GM13976 (cell line): ENCODE measurements at places on chromosomes 13 and 19.
A peak's percentile ranks its signal among the peaks of the same experiment; 100 is the strongest.

- DNase-seq = no peak
Observed at GRCh38 chr13:83048419-83048818, 833.9 kb downstream of the SLITRK1 start.

DNA sequence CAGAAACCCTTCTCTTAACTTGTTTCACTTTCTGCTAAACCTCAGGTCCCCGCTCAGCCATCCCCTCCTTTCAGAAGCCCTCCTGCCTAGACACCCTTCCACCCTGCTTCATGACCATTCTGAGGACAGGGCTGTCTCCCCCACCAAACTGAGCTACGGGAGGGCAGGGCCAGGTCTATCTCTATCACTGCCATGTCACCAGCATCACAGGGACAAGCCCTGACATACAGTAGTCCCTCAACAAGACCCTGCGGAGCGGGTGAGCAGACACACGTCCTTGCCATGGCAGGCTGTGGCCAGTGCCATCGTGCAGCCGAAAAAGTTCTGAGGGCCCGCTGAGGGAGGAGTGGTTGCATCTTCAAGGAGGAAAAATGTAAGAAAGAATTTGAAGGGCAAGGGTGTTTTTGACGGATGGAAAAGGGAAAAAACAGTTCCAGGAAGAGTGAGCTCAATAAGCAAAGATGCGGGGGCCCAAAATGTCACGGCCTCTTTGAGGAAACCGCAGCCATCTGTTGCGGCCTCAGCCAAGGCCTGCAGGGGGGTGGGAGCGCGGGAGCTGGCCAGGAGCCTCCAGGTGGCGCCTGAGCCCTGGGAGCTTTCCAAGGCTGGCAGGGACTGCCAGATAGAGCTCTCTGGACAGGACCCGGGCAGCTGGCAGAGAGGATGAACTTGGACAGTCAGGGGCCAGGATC is 8.1 kb downstream of the PTGIR start:
- DNase-seq = peak; percentile 64

- no peak for DNase-seq
Observed at GRCh38 chr13:40082639-40083038, 427.2 kb downstream of the COG6 start.

- no peak for DNase-seq
Observed at GRCh38 chr13:44211286-44211685, 162.3 kb upstream of the SERP2 start.

DNA sequence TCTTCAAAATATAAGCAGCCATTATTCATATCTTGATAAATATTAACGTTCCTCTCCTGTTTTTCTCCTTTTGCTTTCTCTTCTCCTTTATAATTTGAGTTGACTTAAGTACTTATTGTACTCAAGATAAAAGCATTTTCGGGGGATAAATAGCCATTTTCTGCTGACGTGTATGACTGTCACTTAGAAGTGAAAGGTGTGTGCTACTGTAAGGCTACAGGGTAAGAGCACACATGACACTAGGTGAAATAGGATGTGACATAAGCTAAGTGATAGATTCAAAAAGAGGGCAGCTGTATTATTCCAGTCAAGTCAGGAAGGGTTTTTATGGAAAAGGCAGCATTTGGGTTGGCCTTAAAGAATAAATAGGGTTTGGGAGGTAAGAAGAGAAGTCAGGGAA is 128.5 kb downstream of the GPC6 start:
- DNase-seq = no peak

GRCh38 chr19:2342656-2343288 is 14.3 kb downstream of the SPPL2B start:
- no peak for DNase-seq

DNA sequence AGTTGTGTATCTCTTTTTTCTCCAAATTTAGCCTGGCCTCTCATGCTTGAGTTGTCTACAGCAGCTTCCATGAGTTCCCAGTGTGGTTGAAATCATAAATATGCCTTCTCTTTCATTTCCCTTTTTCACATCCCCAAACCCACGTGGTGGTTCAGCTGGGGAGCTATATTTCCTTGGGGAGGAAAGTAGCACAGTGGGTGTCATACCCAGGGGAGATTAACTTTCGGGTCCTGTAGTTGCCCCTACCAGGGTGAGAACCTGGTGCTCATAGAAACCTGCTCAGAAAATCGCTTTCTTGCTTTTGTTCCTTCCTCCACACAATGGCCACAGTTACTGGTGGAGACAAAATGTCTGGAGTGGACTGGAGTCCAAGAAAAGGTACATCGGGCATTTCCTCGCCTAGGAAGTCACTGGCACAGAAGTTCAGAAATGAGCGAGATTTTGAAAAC is 7.0 kb upstream of the LILRA4 start:
- DNase-seq = no peak

- DNase-seq = no peak
Observed at GRCh38 chr19:7746903-7747884, at the start of gene CD209. Gene CD209 (minus strand): TSS chr19:7747534. CDS start chr19:7747511, 23 bp downstream.

- no peak for DNase-seq
Observed at GRCh38 chr13:99265821-99266426, 7.7 kb upstream of the GPR18 start.

- DNase-seq = no peak
Observed at GRCh38 chr13:40344270-40345148, 321.9 kb downstream of the FOXO1 start.

- no peak for DNase-seq
Observed at GRCh38 chr13:24313439-24313838, 4.1 kb downstream of the C1QTNF9 start.

DNA sequence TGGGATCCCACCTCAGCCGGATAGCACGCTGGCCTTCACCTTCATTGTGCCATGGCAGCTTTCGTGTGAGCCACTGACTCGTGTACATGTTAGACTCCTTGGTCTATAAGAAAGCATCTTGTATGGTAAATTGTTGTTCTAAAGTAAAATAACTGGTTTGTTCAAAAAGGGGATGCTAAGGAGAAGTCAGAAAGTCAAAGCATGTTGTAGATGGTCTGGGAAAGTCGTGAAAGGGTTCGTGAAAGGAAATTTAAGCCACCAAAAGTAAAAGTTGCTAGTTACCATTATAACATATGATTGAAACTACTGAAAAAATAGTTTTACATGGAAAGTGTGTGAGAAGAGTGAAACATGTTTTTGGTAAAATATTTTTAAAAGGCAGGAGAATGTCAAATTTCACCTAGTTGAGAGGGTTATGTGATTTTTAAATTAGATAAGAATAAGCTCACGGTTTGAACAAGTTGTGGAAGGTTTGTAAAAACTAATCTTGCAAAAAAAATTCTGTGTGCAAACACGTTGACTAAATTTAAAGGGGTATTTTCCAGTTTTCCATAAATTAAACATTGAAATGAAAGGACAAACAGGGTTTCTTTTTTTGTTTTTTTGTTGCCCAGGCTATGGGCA is 23.4 kb downstream of the DPRX start:
- no peak for DNase-seq

DNA sequence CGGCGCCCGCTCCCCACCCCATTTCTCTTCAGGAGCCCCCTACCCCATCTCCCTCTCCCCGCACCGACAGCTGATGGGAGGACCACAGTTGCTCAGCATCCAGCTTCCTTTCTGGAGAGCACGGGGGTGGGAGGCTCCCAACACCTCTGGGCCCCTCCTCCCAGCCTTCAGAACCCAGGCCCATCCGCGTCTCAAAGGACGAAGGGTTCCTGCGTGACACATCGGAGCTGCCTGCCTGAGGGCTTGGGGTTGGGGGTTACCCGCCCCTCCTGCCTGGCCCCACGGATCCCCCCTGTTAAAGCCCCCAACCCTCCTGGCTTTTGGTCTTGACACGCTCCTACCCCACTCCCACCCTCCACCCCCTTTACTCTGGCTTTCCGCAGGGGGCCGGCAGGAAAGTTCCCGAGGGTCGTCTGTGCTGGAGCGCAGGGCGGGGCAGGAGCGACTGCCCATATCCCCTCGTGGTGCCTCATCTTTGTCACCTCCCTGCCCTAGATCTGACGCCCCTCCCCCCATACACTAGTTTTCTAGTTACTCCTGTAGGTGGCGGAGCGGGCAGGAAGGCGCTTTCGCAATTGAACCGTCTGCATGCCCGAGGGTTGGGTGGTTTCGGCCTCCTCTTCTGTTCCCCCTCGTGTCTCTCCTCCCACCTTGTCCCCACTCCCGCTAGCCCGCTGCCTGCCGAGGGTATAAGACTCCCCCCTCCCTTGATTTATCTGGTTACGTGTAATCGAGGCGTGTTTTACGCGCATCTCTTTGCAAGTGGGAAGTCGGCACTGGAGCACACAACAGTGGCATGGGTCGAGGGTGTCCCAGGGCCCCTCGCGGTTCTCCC is 924 bp downstream of the TRAPPC5 start:
- DNase-seq = peak; percentile 88

DNA sequence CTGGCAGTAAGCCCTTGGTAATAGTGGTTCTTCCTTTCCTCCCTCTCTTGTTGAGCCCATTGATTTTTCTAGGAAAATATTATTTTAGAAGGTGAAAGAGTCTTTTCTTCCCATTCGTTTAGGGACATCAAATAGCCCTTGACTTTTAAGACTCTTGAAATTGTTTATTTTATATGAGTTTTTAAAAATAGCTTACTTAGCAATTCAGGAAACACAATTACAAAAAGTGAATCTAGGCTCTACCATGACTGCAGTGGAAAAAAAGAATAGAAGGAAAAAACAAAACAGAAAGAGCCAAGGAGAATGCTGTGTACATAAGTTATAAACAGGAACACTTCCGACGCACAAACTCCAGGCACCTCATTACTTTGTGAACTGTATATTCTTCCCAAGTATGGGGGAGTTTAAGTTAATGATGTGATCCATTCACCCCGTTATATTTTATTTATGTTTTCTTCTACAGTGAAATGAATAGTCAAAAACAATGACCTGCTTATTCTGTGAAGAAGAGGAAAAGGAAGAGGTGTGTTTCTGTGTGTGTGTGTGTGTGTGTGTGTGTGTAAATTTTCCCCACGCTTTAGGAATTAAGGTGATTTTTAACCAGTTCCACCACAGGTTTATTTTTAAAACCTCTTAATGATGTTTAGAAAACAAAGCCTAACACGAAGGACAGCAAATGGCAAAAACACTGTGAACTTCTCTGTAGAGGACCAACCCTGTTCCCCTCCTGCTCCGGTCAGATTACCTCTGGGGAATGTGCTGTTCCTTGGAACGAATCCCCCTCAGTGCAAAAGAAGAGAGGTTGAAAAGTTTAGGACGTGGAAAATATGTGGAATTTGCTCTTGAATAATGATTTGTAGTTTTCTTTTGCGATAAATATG is 266.3 kb downstream of the KLF5 start:
- DNase-seq = no peak

DNA sequence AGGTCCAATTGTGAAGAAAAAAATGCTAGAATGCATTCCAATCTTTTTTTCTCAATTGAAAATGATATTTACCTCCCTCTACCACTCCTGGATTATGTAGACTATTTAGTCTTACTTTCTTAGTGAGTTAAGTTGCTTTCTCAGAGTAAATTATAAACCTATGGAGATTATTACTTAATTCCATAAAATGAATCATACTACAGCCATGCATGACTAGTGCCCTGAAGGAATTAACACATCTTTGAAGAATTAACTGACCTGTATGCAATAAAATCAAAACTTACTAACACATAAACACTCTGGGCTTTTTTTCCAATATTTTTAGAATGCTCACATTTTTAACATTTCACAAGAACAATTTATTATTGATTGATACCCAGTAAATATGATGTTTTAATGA is 379.4 kb upstream of the DACH1 start:
- no peak for DNase-seq

DNA sequence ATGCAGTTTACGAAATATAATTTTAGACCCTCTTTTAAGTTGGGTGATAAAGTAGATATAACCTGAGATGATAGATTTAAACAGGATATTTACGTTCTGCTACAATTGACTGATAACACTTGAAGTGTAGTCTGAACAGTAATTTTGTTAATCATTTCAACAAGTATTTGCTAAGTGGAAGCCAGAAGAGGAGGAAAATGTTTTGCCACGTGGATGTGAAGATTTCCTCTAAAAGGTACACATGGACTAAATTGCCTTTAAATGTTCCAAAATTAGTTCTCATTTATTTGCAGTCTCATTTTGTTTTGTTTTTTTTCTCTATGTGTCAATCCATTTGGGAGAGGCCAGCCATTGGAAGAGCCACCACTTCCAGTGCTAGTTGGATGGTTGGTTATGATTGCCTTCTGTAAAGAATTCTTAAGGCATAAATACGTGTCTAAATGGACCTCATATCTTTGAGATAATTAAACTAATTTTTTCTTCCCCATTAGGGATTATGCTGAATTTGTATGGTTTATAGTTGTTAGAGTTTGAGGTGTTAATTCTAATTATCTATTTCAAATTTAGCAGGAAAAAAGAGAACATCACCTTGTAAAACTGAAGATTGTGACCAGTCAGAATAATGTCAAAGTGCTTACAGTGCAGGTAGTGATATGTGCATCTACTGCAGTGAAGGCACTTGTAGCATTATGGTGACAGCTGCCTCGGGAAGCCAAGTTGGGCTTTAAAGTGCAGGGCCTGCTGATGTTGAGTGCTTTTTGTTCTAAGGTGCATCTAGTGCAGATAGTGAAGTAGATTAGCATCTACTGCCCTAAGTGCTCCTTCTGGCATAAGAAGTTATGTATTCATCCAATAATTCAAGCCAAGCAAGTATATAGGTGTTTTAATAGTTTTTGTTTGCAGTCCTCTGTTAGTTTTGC is 2.8 kb downstream of the MIR17HG start:
- DNase-seq = no peak

DNA sequence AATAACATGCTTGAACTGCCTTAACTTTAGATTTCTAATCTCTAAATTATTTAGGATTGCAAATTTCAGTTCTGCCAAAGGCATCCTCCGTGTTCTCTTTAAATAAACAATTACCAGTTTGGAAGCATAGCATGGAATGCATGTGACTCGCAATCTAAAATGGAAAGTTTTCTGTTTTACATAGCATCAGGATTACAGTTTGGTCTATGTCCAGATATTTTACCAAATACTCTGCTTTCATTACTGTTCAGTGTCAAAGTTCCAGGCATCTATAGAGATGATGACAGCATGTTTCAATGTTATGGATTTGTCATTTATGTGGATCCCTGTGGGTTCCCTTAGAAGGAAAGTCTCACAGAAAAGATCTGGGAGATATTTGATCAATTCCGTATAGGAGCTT is 16.8 kb downstream of the FLT1 start:
- DNase-seq = no peak

GRCh38 chr19:5078182-5078581 is 109.3 kb downstream of the KDM4B start:
- no peak for DNase-seq

DNA sequence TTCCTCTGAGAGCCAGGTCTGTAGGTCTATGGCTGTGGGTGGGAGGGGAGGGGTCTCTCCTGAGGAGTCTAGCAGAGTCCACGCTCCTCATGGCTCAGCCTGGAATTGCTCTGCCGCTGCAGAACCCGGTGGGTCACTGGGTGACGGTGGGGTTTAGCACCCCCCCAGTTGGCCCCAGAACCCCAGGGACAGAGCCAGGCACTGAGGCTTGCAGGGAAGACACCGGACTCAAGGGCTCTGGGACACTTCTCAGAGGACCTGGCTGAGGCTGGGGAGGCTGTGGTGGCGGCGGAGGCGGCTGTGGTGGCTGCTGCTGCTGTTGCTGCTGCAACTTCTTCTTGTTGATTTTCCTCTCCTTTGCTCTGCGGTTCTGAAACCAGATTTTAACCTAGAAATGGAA is 6.1 kb downstream of the CDX2 start:
- DNase-seq = no peak
